ENCODE measurements at places on chromosomes 4 and X.

DNA sequence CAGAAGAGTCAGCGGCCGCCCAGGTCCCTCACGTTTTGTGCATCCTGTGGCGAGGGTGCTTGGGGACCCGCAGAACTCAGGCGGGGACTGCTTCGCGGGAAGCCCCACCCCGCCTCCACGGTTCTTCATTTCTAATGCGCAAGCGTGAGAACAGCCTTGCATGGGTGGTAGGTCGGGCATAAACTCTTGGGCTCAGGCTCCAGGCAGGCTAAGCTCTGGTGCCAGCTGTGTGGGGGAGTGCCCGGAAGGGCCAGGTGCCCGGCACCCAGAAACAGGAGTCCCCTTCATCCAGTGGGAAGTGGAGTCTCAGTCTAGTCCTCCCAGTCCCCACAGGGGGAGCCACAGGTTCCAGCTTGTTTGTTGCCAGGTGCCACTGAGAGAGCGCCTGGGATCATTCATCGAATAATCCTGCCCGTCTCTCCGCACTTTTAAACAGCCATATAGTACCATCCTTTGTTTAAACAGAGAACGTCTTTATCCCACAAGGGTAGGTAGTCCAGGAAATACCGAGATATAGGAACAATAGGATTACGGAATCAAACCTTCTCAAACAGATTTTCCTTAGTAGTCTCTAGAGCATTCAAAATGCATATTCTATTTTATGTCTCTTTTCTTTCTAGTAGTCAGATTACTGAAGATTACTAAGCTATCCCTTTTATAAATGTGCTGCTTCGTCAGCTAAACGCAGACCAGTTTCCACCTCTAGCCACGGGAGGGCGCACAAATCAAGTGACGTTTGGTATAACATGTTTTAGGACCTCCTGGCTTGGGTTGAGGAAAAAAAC is 12.7 kb upstream of the RBBP7 start:
- peak; percentile 68 for DNase-seq

DNA sequence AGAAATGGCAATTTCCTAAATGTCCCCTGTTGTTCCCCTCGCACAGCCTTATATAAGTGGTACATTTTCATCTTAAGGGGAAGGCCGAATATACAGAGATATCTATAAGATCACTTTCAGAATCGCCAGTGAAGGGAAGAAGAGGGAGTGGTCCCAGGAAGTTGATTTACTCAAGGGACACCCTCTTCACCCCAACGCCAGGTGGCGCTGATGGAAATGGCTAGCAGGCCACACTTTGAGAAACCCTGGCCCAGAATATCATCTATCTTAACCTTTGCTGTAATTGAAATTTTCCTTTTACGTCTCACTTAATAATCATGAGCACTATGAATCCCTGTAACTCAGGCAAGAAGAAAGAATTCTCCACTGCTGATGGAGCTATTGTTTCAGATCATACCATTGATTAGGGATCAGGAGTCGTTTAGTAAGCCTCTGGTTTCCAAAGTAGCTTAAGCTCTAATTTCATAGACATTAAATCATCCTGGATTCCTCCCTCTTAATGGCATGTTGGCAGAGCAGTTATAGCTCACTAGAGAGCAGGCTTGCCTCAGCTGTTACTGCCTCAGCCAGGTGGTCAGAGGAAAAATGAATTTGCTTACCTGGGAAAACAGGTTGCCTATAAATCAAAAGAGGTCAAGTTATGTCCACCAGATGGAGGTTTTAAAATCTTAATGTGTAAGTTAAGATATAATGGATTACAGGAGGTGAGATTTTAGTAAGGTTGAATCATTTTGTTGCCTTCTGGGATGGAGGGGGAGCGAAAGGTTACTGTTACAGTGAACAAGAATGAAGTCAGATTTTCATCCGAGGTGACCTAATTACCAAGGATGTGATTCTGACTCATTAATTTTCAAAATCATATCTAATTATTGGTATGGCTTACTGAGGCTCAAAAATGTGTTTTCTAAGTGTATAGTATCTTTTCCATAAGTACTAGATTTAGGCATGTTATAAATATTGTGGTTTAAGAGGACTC is 941.2 kb upstream of the TENM3 start:
- no peak for DNase-seq

DNA sequence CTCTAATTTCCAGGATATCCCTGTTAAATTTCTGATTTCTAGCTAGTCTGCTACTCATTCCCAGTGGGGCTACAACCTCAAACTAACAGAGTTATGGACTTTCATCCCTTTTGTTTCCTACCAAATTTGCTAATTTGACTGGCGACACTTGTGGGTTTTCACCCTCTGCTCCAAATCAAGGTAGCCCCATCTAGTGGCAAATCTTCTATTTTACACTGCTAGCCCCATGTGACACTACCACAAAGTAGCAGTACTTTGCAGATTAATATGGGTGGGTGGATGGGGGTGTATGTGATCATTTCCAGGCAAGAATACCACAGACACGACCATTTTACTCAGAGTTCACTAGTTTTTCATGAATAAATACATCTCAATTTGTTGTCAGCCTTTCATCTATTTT is 150.3 kb downstream of the MSL3 start:
- DNase-seq, result no peak

DNA sequence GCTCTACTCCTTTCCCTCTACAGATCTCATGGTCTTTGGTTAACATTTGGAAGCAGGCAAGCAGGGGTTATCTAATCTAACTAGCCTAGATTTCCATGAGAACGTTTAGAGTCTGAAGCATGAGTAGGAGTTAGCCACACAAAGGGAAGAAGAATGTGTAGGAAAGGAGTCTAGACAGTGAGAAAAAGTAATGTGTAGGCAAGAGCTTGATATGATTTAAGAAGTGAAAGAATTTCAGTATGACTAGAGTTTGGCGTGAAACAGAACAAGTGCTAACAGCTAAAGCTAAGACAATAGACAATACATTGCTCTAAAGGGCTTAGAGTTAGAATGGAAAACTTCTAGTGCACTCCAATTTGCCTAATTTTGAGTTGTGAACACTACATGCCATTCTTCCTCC is 10.8 kb downstream of the CXCL8 start:
- no peak for DNase-seq

DNA sequence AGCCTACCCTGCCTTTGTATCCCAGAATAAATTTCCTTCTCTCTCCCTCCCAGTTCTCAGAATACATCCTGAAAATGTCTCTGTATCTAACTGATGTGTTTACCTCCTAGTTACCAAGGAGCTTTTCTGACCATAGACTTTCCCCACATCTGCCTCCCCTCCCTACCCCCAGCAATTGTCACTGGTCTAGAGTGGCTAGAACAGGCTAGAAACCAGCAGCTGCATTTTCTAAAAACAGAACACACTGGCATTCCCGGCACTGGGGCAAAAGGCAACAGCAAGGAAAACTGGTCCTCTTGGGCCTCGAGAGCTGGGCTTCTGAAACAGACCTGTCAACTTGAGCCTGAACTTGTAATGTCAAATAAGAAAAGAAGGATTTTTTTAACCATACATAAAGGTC is 16.4 kb downstream of the TASL start:
- no peak for DNase-seq

- no peak for DNase-seq
These were observed 7.8 kb upstream of the TMEM144 start for GRCh38 chr4:158202481-158202880.

DNA sequence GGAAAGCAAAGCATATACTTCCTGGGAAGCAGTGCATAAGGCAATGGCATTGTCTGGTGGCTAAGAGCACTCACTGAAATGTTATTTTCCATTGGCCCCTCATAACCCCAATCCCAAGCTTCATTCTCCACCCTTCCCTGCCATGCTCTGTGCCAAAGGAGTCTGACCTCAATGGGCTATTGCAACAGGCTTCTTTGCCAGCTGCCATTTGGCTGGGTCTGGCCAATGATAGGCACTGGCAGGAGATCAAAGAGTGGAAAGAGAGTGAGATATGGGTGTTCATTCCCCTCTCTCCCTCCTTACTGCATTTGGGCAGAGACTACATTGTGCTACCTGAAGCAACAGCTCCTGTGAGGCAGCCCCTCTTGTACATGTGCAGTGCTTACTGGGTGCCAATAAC is 51.5 kb downstream of the LHFPL1 start:
- no peak for DNase-seq

GRCh38 chr4:165715211-165715610 is 157.8 kb upstream of the TLL1 start:
- no peak for DNase-seq

DNA sequence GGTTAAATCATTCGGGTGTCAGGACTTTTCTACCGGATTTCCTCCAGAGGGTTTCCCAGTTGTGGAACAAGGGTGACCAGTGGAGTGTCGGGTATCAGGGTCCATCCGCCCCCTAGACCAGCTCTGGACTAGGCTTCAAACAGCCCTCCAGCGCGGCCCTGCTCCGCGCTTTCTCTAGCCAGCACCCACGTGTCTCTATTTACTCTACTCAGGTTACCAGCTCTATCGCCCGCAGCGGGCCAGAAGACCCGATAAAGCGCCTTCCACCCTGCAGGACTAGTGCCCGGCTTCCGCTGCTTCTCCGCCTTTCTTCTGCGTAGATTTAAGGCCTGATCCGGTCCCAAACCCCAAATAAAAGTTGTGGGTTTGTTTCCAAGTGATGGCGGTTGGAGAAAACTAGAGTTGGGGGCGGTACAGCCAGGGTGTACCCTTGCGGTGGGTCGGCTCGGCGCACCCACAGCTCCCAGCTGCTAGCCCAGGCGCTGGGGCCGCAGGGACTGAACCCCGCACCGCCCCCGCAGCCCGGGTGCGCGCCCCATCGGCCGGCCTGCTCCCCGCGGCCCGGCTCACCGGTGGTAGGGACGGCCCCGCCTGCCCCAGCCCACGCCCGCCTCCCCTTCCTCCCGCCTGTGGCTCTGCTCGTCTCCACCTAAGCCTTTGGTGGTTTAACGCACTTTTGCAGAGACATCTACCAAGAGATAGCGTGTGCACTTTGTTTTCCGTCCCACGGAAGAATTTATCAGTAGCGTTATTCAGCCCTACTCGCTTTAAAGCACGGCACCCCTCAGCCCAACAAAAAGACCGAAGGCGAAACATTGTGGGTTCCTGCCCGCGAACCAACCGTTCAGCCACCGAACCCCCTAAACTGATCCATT is 2.1 kb downstream of the LEF1 start:
- peak; percentile 59 for DNase-seq

- DNase-seq, result no peak
These were observed 15.2 kb downstream of the ADRA2C start for GRCh38 chr4:3781193-3781886.

DNA sequence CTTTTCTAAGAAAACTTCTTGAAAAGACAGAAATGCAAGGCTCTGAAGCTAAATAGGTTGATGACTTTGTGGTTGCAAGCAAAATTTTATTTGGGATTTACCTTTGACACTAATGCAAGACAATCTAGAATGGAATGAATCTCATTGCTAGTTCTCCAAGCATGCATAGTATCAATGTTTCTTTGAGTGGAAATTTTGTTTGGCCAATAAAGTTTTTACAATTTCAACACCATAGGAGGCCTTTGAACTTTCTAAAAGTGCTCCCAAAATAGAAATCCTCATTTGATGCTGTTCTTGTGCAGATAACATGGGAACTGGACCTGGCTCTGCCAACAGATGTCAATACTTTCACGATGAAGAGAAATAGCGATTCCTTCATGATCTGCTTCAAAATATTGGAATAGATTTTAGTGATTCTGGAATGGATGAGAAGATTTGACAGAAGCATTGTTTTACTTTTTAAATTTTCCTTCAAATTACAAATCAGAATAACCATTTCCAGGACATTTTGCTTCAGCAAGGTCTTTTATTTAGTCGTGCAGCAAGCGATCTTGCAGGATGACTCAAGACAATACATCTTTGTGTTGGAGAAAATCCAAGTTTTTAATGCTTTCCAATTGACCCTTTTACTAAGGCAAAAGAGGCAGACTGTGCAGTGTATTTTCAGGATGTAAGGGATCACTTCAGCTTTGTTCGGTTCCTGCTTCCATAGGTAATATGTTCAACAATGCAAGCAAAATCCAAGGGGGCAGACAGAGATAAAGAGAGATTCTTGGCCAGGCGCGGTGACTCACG is 51.7 kb upstream of the OTUD4 start:
- DNase-seq, result no peak

DNA sequence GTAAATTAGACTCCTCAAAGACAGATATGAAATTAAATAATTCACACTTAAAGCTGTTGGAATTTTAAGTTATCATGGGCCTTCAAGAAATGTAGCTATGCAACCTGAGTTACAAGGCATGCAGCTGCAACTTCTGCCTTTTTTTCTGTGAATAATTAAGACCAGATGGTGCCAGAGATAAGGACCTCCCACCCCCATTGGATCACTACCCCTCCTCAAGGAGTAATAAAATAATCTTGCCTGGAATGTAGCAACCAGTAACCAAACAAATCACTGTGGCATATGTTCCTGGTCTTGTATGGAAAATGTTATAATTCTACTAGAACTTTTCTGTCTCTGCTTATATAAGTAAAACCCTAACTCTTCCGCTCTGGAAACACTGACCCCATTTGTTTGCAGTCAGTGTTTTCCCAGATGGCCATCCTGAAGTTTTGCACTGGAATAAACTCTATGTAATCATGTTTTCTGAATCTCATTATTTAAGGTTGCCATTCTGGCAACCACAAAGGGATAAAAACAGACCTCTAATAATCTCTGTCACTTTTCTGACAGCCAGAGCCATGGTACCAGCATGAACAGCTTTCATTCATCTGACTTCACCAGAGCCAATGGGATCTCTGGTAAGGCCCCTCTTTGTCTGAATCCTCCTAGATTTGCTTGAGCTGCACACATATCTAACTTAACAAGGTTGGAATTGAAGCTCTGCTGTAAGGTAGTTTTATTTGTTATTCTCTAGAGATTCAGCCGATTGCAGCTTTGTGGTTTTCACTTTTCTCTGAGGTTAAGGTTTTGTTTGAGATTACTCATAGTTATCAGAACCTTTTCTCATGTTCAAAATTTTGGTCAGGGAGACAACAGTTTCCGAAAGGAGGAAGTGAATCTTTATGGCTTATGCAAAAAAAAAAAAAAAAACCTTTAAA is 274.6 kb downstream of the NAF1 start:
- no peak for DNase-seq

All from activated CD4-positive, alpha-beta T cell treated with anti-CD3 and anti-CD28 coated beads, Interleukin-2, amount 50 U/mL, for 4 hours (primary cell).